ENCODE measurements at places on chromosomes 3 and 15.

GRCh38 chr3:45082142-45082538 lies 56.0 kb downstream of the CLEC3B start:
- DNase-seq, result no peak

- DNase-seq, result no peak
Observed at GRCh38 chr3:187926620-187927019, 181.4 kb upstream of the BCL6 start.

DNA sequence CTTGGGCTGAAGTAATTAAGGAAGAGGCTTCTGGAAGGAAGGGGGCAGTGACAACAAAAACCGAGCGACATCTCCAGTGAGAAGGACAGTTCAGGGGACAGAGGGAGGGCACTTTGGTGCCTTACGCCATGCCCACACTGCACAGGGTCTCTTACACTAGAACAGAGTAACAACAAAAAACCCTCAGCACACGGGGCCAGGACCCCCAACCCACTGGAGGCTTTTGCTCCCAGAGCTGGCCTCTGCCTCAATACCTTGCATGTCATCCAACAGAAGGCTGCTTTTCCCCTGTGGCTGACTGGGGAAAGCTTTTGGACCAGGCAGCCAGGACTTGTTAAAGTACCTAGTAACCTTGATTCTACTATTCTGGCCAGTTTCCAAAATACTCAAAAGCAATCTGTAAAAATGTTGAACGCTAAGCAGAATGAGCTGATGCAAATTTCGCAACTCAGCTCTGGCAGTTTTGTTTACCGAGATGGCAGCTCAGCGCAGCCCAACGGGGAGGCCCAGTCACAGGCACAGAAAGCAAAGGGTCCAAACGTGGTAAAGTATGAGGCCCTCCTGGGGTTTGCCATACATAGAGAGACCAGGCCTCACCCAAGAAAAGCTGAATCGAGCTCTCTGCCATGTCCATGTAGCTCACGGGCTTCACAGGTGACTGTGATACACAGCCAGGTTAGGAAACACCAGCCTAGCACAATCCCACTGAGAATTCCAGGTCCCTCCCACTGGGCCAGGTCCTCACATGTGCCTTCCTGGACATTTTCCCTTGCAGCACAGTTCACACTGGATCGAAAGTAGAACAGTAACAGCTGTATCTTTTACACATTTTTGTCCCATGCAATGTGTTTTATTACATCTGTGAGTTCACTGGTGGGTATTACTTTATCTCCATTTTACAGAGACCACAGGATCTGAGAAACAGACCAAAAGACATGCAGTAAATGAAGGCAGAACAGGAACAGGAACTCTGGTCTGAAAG lies 6.0 kb downstream of the CHCHD4 start:
- no peak for DNase-seq

DNA sequence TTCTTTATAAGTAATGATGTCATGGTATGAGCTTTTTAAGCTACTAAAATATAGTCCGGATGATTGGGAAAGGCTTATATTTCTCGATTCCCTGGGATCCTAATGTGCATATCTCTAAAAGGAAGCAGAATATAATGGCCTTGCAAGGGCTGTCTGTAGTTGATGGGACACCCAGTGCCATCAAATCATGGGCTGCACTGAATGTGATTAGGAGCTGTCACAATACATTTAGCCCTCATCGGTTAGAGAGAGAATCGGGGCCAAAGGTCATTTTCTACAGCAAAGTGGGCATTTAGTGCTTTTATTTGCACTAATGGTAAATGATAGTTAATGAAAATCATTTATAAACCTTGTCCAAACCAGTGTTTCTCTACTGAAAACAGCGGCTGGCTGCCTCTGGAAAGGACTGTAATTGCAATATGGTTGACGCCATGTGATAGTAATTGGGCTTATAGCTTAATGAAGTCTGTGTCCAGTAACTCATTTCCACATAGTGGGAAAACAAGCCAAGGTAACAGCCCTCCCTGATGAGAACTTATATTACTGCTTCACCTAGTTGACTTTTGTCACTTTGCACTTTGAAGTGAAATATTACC lies 265.0 kb upstream of the AZI2 start:
- no peak for DNase-seq

DNA sequence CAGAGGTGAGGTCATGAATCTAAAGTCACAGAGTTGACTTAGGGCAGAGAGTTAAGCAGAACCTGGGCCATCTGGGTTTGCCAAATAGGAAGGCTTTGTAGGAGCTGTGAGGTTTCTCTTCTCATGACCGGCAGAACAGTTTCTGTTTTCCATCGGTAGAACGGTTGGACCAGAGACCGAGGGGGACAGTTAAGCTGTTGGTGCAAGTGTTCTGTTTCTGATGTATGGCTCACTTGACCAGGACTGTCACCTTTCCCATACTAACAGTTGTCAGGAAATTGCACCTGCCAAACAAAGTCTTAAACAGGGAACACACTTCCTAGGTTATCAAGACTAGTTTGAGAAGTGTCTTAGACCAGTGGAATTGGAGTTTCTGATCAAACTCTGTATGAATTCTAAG lies 158.3 kb downstream of the PDCD6IP start:
- DNase-seq, result no peak

DNA sequence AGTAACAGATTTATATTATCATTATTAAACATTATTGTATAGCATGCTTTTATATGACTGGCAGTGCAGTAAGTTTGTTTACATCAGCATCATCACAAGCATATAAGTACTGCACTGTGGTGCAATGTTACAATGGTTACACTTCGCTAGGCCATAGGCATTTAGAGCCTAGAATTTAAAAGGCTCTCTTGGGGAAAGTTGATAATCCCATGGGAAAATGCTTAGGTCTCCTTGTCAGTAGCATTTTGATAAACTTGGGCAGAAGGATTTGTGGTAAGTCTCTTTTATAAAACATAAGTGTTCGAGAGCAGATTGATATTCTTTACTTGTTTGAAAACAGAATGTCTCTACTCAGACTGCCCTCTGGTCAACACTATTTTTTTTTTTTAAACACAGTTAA lies 7.5 kb downstream of the DTWD1 start:
- DNase-seq, result no peak

GRCh38 chr3:160279657-160280056 lies 54.4 kb downstream of the C3orf80 start:
- DNase-seq, result no peak

DNA sequence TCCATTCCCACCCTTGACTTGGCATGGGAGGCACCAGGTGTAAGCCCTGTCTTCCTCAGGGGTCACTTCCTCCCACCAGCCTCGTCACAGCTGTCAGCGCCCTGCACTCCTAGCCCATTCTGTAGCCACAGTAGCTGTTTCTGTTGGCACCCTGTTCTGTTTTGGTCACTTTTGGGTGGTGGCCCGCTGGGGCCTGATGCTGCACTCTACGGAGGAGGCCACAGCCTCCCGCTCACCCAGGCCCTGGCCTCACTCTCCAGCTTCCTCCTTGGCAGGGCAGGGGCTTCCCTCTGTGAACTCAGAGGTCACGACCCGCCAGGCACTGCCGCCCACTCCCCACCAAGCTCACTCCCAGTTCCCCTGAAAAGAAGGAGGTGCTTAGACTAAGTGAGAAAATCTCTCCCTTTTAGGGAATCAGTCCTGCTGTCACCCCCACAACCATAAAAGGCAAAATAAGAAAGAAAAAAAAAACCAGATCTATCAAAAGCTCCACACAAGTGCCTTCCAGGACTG lies 68.4 kb downstream of the MGLL start:
- DNase-seq, result no peak

DNA sequence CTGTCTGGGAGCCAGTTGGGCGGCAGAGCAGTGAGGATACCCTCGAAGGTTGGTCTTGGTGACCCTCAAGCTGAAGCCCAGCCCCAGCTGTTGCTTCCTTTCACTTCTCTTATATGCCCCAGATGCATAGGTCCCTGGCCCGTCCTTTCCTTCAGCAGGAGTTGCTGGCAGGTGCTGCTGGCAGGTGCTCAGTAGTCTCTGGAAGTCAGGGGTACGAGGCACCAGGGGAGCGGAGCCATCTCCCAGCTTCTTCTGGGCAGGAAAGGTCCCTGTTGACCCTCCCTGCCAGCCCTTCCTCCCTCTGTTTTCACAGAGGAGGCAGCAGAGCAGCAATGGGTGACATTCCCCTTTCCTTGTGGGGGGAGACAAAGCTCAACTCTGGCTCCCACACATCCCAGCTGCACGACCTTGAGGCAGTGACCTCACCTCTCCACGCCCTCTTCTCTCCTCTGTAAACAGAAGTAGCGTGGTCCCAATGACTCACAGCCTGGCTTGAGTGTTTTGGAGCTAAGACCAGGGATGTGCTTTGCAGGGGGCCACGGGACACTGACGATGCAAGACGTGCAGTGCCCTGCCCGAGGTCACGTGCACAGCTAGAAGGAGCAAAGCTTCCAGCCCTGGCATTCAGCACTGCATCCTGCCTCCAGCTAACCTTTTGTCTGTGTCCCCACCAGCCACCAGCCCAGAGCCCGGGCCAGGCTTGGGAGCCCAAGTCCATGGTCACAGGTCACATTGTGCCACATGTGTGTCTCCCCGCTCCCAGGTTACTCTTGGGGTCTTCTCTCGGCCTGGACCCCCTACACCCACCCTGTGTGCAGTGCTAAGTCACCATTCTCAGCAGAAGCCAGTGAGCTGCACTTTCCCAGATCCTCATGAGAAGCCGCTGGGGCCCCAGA lies 49.7 kb downstream of the SLC6A6 start:
- DNase-seq, result no peak

GRCh38 chr15:70503073-70503745 lies 260.1 kb downstream of the UACA start:
- no peak for DNase-seq

DNA sequence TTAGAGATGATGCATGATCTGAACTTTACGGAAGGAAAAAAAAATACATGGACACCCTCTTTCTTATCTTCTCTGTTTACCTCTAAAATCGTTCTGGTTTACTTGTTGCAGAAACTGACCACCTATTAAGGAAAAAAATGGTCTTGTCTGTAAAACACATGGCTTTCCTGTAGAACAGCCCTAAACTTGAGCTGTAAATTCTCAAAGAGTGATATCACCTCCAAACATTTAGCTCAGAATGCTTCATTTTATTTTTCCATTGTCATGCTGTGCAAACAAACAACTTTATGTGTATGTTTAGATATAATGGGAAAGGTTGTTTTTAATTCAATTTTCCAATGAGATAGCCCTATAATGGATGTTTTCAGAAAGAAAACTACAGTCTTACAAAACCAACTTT lies 237.4 kb upstream of the NR2F2 start:
- DNase-seq, result no peak

DNA sequence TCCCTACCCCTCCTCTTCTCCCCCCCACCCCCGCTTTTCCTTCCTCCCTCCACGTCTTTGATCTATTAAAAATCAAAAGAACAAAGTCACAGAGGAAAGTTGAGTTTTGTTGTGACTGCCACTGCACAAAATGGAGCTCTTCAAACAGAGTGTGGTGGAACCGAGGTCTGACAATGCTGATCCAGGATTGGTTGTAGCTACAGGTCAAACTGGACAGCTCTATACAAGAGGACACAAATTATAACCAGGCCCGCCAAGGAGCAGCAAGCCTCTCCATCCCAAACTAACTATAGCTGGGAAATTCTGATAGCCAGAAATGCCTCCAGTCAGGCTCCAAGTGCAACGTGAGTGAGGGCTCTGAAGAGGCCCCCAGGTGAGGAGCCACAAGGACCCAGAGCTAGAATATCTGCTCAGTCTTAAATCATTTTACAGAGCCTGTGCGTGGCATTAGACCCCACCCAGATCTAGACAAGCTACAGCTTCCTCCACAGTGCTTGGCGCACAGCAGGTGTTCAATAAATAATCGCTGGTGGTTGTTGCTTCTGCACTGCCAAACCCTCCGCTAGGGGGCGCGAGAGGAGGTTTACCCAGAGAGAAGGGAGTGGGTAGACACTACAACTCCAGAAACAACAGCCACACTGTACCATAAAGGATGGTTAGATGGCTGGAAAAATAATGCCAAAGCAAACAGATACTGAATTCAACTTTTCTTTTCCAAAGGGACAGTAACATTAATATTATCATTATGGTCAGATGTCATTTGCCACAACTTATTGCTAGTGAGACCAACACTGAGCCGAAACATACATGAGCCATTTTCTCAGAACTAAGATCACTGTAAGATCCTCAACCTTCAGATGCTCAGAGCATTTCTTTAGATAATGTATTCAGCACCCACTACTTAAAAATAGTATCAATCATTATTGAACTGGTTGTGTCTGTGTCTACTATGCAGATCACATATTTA lies 44.6 kb downstream of the ZIC4 start:
- no peak for DNase-seq

GRCh38 chr3:146468234-146468633 lies 1.1 kb downstream of the PLSCR2 start:
- DNase-seq, result no peak

GRCh38 chr15:89117790-89118189 lies 29.5 kb downstream of the ABHD2 start:
- DNase-seq, result no peak

DNA sequence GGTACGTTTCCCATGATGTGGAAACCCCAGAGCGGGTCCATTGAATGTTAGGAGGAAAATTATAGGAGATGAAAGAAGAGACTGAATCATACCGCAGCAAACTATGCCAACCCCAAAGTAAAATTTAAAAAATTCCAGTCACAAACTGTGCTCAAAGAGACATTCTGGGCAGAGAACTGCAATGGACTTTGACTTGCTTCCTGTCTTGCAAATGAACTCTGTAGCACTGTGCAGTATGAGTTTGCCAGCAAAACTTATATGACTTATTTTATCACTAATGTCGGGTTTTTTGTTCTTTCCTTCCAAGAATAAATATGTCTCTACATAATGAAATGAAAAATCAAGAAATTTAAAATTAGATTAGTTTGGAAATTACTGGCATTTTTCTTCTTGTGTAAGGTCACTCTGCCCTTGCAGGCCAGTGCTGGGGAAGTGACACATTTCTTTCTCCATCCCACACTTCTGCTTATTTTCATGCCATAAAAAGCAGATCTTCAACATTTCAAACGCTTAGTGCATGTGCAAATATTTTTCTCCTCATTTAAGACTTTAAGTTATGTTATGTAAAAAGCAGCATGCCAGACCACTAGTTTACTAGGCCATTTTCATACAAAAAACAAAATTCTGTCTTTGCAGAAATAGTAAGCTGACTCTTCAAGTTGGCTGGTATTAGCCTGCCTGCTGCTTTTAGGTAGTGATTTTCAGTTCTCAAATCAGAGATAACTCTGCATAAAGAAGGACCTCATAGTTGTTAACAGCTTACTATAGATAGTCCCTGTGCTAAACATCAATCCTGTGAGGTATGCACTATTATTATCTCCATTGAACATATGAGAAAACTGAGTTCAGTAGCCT lies 32.2 kb upstream of the SSR3 start:
- no peak for DNase-seq

DNA sequence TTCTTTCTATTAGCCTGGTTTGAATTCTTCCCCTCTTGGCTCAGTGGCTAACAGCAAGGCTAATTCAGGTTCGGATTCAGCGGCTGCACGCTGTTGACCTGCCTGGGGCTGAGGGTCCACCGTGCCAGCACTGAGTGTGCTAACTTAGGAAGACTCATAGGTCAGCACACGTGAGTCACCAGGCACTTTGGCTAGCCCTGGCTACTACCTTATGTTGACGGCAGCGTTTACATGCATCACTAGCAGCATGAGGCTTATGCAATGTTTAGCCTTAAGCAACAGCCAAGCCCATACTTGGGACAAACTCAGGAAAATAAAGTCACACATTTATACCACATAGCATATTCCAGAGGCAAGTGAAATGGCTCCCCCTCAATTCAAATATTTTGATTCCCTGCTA lies 137.7 kb downstream of the RAB11A start:
- DNase-seq, result no peak

- no peak for DNase-seq
Observed at GRCh38 chr3:32996755-32997091, 45.3 kb downstream of the CCR4 start.

GRCh38 chr3:11508346-11509172 lies 135.2 kb downstream of the VGLL4 start:
- no peak for DNase-seq

- no peak for DNase-seq
Observed at GRCh38 chr15:100140527-100141308, 201.1 kb downstream of the ADAMTS17 start.

All from effector memory CD8-positive, alpha-beta T cell (primary cell).